ENCODE measurements at places on chromosomes 6 and 20.

DNA sequence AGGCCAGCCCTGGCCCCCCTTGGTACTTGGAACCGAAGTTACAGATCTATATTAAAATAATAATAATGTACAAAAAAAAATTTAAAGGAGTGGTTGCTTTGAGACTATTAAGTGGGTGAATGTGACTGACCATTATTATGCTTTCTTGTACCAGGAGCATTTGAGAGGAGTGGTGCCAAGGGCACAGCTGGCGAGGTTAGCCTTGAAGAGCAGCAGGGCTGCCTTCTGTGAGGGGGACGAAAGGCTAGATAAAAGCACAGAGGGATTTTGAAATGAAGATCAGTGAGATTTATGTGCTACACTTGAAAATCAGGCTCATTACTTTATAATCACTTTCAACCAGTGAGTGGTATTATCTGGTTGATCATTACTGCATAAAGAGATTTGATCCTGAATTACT is 48.6 kb downstream of the FIG4 start:
- no peak for DNase-seq

- no peak for DNase-seq
Measured at GRCh38 chr6:92469186-92469828, 950.1 kb downstream of the EPHA7 start.

GRCh38 chr6:167746975-167747374 is 79.7 kb upstream of the AFDN start:
- DNase-seq = no peak

GRCh38 chr20:7926323-7926722 is 13.9 kb downstream of the HAO1 start:
- DNase-seq = no peak

DNA sequence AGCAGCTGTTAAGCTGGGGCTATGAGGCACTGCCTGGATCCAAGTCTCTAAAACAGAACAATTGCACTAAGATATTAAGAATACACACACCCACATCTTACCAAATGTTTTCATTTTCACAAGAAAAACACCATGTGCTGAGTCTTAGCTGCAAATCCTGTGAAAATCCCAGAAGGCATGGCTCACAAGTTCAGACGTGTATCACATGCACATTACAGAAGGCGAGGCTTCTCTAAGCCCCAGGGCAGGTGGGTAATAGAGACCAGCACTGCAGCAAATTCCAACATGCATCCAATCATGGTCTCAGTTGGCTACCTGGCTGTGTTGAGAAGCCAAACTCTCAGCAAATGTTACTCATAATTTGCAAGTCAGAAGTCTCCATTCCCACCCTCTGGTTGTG is 16.2 kb upstream of the CST3 start:
- no peak for DNase-seq

DNA sequence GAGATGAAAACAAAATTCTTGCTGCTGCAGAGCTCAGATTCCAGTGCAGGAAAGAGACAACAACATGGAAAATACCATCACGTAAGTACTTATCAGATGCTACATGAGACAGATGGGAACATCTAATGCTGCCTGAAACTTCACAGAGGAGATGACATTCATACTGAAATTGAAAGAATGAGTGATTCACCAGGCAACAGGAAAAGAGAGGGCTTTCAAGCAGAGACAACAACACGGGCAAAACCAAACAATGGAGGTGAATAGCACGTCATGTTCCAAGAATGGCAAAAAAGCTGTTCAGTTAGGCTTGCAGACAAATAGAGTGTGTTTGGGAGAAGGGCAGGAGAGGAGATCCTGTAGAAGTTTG is 39.3 kb downstream of the GTF2H5 start:
- no peak for DNase-seq

GRCh38 chr6:74941424-74941823 is 264.4 kb downstream of the COL12A1 start:
- DNase-seq = no peak

DNA sequence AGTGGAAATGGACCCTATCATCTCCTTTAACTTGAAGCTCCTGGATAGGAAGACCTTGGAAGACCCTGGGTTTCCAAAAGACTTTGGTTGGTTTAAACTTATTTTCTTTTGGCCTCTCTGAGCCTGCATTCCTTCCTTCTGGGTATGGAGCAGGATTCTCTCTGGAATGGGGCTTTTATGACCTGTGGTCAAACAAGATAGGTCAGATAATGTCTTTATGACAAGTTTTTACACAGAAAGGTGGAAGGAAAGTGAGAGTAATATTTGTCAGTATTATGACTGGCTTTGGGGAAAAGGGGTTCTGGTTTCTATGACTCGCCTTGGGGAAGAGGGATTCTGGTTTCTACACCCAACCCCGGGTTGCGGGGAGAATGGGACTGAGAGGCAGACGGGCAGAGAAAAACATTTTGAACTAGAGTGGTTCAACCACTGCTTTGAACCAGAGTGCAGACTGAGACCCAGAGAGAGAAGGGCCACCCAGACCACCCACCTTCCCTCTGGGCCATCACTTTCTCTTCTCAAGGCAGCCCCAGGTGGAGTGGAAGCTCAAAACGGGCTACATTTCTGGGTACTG is 37.6 kb upstream of the KCNK5 start:
- DNase-seq = no peak

DNA sequence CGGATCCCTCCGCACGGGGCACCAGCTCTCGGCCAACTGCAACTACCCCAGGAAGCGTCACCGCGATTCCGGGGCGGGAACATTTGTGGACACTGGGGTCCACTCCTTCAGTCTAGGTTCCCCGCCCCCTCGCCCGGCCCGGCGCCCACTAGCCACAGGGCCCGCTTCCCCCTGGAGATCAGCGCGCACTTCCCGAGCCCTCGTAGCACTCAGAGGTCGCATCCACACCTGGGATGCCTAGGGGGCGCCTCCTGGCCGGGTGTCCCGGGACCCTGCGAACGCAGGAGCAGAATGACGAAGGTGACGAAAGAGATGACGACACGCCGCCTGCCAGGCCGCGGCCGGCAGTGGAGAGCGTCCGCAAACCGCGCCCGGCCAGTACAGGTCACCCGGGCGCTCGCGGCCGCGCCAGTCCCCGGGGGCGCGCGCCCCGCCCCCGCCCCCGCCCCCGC is 309 bp upstream of the AIG1 start:
- DNase-seq = peak; percentile 37

DNA sequence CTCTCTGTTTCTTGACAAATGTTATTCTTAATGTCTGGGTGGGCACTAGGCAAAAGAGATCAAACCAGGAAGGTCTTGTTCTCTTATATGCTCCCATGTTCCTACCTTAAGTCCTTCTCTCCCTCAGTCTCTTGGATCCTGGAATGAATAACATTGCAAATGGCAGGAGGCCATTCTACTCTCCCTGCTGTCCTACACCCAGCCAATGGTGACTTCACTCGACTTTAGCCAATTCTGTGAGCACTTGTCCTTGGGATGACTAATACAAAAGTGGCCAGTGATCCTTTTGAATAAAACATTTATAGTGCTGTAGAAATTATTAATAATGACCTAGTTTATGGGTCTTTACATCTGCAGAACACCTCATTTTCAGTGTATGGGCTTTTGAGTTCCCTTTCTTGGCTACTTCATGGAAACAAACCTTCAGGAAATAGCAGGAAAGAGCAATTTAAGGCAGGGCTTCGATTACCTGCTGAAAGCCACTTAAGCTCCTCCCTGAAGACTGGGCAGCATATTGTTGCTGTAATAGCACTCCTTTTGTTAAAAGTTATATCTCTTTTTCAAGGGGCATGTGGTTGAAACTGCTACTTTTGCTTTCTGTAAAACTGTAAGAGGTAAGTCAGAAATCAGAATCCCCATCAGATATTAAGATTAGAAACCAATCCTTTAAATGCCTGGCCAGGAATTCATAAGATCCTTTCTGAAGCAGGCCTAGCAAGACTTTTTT is 10.5 kb downstream of the OTOR start:
- DNase-seq = no peak

GRCh38 chr6:46287681-46288080 is 116.9 kb upstream of the ENPP5 start:
- no peak for DNase-seq

DNA sequence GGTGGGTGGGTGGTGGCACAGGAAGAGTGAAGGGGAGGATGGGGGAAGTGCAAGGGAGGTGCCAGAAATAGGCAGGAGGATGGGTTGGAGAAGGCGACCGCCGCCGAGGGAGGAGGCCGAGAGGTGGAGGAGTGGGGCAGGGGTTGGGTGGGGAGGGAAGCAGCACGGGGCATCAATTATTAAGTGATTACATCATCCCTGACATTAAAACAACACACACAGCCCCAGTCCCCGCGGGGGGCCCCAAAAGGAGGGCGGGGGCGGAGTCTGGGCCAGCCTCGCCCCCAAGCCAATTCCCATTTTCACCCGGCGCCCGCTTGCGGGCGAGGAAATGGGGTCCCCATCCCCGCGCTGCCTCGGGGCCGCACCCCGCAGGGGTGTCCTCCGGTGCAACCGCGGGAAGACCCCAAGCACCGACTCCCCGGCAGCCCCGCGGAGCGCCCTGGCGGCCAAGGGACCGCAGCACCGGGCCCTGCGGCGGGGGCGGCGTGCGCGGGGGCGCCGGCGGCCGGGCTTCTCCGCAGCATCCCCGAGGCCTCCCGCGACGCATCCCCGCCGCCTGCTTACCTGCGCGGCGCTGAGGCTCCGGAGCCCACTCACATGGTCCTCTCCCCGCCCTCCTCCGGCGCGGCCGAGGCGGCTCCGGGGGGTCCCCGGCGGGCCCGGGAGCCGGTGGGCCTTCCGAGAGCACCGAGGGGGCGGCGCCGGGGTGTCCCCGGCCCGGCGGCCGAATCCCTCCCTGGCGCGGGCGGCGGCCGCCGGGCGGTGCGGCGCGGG is 663 bp downstream of the FYN start:
- DNase-seq = no peak

- DNase-seq = peak; percentile 90
Measured at GRCh38 chr20:52493171-52493721, 301.7 kb upstream of the ZFP64 start.

DNA sequence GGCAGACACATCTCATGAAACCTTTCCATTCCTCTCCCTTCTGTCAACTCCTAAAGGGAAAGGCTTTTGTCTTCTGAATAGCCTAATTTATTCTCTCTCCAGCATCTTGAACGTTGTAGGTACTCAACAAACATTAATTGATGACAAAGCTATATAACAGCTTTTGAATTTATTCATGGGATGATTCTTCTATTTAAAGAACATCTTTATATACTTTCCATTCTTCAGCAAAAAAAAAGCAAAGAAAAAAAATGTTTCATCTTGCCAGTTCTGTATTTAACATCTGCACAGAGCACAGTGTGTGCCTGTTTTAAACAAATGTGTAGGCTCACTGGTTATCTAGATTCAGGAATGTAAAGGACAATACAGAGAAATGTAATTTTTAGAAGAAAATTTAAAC is 648.7 kb downstream of the KIF16B start:
- DNase-seq = no peak

DNA sequence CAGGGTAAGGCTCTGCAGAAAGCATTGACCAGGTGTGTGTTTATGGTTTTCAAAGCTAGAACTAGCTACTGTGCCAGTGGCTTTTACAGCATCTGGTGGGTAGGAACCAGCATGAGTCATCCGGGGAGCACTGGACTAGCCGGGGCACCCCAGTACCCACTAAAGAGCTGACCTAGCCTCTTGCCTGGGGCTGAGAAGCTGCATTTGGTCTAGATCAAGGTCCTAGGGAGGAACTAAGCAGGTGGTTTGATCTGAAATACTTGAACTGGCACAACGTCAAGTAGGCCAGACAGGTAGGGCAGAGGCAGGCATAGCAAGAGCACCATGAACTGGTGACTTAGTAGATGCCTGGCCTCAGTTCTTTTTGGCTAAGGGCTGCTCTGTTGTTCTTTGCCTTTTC is 109.8 kb upstream of the PTPRK start:
- DNase-seq = no peak

DNA sequence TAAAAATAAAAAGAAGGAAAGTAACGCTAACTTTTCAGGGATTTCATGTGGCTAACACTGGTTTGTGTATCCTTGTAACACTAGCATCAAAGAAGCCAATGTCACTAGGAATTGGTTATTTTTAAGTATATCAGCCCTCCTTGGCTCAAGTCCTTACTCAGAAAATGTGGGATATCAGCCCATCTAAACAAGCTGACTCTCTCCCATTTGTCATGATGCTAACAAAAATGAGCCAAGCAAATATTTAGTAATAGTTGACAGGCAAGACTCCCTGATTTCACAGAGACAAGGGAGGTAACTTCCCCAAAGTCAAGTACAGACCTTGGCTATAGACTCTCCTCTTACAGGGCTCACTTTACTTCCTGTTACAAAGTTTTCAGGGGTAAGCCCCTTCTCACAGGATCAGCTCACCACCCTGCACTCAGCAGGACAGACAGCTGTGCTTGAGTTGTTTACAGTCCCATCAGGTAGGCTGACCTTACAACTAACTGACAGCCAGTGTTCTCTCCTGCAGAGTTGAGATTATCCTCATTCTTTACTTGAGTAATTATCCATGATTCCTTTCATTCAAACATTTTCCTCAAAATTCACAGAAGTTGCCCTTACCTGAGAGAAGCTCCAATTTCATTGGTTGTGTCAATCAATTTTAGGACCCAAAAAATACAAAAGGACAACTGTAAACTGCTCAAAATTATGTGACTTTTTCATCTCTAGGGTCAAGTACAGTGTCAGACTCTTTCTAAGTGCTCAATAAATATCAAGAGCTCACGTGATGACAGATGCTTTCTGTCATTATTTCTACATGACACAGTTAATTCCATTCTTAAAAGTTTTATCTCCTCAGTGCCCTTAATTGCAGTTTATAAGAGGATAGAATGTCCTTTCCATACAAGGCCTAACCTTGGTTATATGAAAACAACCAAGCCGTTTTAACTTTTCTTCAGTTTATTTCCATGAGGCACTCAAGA is 38.1 kb upstream of the BMP5 start:
- peak; percentile 2 for DNase-seq

DNA sequence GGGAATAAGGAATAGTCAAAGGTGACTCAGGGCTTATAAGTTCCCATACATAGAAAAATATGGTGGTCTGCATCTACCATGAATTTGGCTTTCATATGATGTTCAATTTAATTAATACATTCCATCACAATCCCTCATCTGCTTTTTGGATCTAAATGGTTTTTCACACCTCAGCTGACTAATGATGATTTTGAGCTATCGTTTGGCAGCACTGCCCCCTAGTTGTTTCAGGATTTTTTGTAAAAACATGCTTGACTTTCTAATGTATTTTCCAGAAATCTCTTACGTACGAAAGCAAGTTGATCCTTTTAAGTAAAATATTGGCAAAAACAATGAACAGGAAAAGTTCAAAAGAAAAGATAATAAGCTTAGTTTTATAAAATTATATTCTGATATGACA is 408.6 kb upstream of the ADGRB3 start:
- DNase-seq = no peak

Data from NCI-H510A (cell line).